ENCODE measurements at places on chromosomes 5 and 9.

- DNase-seq: peak; percentile 83
Measured at GRCh38 chr5:6505416-6505755, 56.7 kb downstream of the UBE2QL1 start.

DNA sequence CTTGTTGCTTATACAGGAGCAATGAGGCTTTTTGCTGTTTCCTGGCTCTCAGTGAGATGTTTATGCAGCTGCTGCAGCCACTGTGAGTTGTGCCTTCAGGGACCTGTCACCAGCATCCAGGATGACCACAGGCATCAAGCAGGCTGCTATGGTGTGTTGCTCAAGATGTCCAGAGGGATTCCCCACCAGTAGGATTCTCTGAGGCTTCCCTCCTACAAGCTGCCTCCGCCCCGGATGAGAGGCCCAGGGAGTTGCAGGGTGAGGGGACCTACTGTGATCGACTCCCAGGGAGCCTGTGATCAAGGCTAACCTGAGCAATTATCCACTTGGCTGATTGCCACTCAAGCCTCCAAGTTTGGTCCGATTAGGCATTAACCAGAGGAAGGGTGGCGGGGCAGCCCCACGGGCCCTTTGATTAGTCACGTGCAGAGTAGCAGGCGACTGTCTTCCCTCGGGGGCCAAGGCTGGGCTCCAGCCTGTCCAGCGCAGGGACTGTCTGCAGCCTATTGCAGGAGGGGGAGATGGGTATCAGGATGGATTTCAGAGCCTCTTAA, 1.8 kb upstream of the FAT2 start:
- no peak for DNase-seq

GRCh38 chr9:106784076-106784475, 78.9 kb upstream of the ZNF462 start:
- DNase-seq: no peak

DNA sequence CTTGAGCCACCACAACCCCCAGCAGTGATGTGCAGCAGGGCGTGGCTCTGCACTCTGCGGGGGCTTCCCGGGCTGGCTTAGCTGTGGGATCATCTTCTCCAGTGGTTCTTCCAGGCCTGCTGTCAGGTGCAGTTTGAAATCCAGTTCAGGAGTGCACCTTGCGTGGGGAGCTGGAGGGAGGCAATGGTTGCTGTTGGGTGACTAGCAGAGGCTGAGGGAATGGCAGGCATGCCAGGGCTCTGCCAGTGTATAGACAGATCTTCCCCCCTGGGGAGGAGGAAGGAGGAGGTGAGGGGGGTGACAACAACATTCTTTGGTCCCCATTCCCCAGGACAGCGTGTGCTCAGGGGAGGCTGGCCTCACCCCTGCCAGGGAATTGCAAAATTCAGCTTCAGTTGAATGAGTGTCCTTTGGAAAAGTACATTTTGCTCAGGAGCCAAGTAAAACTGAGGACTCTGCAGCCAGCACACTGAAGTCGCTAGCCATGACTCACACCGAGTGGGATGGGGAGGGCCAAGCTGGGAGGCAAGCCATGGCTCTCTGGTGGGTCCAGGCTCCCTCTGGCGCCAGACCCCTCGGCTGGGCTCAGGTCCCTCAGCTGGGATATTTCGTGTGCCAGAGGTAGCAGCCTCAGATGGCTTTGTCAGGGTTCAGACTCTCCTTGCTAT, 35.0 kb downstream of the ERGIC1 start:
- no peak for DNase-seq

GRCh38 chr9:116133163-116133562, 20.4 kb upstream of the PAPPA start:
- DNase-seq: no peak

GRCh38 chr5:15133456-15133965, 261.9 kb upstream of the ANKH start:
- DNase-seq: no peak

All from NCI-H774 (cell line).